8988T (cell line): ENCODE measurements at places on chromosomes 1 and 21.
A peak's percentile ranks its signal among the peaks of the same experiment; 100 is the strongest.

- DNase-seq, result no peak
Observed at GRCh38 chr1:67429011-67429527, 1.1 kb downstream of the SERBP1 start.

GRCh38 chr1:119771016-119771415 lies 2.3 kb upstream of the HMGCS2 start:
- no peak for DNase-seq

- DNase-seq, result no peak
Observed at GRCh38 chr1:25531082-25531461, 12.3 kb upstream of the LDLRAP1 start.

DNA sequence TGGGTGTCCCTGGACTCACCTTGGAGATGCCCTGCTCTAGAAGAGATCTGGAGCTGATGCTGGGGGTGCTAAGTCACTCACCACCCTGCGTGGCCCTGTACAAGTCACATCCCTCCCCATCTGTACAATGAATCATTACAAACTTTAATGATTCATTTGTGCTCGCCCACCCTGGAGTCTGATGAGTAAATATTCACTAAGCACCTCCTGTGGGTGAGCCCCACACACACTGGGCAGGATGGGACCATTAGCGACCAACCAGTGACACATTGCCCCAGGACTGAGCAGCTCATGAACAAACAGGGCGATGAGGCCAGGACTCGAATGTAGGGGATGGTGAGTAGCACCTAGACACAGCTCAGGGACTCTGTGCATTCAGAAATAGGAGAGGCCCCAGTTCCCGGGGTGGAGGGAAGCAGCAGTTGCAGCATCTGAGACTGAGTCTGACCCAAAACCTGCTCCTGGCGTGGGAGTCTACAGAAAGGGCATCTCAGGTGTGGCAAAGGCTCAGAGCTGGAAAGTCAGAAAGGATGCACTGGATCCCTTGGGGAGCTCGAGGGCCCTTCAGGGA lies 18.1 kb upstream of the PDZK1IP1 start:
- no peak for DNase-seq

DNA sequence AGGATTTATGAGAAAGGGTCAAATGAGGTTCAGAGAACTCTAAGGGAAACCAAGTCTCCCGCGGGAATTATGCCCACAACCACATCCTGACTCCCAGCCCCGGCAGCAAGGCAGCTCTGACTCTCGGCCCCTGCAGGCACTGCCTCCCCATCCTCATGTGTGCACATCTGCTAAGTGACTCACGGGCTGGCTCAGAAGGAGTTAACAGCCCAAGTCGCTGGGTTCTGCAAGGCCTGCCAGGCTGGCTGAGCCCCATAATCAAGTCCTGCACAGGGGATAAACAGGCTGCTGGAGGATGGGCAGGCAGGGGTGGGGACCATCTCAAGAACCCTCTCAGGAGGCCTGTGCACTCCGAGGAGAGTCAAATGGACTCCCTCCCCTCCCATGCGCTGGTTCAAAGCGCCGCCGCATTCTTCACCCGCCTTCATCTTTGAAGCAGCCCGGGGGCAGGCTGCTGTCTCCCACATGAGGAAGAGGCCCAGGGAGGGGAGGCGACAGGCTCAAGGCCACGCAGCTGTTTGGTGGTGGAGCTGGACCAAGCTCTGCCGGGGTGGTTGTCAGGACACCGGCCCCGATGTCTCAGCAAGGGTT lies 344.3 kb downstream of the MATN1 start:
- DNase-seq, result no peak

DNA sequence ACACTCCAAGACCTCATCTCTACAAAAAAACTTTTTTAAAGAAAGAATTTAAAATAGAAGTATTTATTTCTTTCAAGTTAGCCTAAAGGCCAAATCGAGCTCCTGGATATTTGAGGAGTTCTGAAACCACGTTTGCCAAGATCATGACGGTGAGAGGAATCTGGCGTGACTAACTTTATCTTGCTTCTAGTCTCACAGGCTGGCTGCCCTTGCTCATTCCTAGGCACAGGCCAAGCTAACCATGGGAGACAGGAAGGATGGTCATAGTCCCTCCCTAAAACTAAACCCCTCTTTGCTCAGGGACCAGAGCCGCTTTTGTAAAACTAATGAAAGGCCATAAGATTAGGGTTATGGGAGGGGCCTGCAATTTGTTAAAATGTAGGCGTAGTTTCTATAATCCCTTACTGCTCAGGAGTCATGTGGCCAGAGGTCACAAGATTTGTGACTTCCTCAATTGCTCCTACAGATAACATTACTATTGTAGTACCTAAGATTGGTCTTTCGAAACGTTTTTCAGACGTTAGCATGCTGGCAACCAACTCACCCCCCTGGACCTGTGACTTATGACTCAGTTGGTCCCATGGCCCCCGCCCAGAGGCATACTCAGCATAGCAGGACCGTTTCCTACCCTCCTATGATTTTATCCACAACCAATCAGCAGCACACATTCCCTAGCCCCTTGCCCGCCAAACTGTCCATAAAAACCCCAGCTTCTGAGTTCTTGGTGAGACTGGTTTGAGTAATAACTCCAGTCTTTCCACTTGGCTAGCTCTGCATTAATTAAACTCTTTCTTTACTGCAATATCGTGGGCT lies 425.0 kb downstream of the SMYD3 start:
- DNase-seq, result no peak

- no peak for DNase-seq
Observed at GRCh38 chr1:56444960-56445646, 134.3 kb downstream of the PLPP3 start.

- no peak for DNase-seq
Observed at GRCh38 chr1:7418442-7419080, 352.5 kb upstream of the VAMP3 start.

DNA sequence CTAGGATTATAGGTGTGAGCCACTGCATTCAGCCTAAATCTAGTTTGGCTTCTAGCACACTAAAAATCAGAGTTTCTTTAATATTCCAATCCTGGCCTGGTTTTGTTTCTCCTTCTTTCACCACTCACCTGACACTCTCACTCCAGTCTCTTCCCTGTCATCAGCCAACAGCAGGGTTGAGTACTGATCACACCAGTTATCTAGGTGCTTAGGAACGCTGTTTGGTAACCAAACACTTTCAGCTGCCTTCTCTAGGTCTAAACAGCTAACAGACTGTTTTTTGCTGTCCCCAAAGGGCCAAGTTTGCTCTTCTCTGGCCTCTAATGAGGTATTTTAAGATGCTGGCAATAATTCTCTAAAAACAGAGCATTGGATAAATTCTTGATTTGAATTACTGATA lies 17.7 kb upstream of the FRRS1 start:
- no peak for DNase-seq

DNA sequence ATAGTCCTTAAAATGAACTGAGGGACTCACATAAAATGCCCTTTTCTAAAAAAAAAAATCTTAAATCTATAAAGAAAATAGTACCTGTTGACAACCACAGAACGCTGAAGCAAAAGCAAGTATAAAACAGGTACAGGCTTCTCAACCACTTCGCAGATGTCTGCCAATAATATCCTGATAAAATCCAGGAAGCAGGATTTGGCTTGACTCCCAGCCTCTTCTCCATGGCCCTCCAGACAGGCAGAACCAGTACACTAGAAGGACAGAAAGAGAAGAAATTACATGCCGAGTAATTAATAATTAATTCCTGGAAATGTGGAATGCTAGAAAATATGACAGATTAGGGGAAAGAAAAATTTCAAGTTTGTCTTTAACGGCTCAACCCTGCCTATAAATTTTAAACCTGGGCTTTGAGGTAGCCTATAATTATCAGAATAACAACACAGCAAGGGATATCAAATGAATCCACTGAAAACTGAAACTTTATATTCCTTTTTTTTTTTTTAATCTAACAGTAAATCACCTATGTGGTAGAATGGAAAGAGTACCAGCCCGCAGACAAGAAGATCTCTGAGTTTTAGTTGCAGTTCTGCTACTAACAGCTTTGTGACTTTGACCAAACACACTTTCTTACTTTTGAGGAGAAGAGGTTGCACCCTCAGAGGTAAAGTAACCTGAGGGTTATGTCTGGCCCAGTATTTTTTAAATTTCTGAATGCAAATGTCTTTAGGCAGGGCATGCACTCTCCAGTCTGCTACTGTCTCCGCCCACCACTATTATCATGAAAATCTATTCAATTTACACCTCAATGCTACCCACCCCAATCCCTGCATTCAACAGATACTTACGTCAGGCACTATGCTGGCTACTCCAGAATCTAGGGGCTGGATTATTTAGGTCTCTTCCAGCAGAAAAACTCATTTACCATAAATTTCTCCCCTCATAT lies 2.7 kb downstream of the KIAA0319L start:
- no peak for DNase-seq

DNA sequence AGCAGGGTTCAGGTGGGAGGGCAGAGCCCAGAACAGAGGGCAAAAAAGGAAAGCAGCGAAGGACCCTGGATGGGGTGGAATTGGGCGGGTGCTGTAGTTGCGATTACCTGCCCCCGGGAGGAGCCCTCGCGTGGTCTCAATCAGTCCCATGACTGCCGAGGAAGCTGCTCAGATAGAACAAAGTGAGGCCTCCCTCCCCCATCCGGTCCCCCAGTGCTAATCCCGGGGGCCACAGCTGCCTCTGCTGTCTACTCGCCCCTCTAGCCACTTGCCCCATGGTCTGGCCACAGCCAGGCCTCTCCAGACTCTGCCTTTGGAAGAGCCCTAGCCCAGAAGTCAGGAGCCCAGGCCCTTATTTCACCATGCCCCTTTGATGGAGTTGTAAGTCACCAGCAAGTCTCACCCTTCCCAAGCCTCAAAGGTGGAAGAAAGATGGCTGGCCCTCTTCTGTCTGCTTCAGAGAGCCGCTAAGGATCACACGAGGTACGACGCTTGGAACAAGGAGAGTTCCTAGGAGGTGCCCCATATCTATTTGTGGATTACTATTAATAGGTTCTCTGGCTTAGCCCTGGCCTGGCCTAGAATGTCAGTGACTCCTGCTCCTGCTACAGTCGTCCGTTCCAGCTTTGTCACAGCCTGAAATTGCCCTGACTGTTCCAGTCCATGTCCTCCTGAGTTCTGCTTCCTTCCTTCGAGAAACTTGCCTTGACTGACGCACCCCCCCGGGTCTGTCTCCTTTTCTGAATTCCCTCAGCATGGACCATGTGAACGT lies 16.4 kb downstream of the ECHDC2 start:
- peak; percentile 50 for DNase-seq

- no peak for DNase-seq
Observed at GRCh38 chr1:30764939-30765555, 7.5 kb upstream of the LAPTM5 start.

DNA sequence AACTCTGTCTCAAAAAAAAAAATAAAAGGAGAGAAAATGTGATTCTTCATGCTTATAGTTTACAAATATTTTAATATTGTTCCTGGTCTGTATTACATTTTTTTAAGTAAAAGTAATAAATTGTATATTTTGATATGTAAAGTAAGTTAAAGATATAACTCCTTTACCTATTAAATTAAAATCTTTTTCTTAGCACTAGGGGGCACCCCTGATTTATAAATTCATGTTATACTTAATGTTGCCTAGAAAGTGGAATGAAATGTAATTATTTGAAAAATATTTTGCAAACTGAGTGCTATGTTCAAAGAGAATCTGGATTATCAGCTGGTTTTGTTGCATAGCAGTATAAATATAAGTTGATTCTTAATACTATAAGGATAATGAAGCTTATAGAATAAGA lies 49.2 kb downstream of the RALGPS2 start:
- no peak for DNase-seq

GRCh38 chr1:55259911-55260609 lies 44.9 kb upstream of the USP24 start:
- no peak for DNase-seq

- DNase-seq, result no peak
Observed at GRCh38 chr1:80633947-80634706, 1166.6 kb upstream of the ADGRL2 start.

DNA sequence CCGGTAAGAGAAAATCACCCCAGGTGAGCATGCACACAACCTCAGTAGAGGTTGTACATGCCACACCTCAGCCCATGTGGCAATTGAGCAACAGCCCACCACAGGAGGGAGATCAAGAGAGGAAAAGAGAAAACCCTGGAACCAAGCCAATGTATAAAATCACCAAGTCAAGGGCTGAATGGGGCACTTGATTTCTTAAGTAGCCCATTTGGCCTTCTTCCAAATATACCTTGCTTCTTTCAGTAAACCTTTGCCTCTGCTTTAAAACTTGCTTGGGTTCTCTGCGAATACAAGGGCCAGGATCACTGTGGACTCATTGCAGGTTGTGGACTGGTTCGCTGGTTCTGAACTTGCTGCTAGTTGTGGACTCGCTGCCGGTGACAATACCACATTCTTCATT lies 1814.0 kb downstream of the PLA2G4A start:
- no peak for DNase-seq

DNA sequence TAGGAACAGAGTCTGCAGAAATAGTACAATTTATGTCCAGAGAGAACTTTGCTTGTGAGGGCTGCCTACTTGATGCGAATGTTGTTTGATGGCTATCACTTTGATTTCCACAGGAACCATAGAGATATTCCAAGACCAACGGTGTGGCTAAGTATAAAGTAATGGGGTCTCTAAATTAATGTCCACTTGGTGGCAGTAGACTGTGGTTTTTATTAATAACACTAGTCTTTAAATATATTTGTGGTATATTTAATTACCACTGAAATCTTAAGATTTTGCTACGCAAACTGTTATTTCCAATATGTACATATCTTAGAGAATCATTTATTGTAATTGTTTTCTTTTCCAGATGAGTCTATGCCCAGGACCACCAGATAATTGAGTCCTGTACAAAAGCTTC lies 647.9 kb downstream of the PLA2G4A start:
- no peak for DNase-seq

GRCh38 chr1:109573785-109574184 lies 25.4 kb downstream of the GNAI3 start:
- no peak for DNase-seq

- DNase-seq, result no peak
Observed at GRCh38 chr1:94955767-94956632, 29.1 kb upstream of the CNN3 start.

DNA sequence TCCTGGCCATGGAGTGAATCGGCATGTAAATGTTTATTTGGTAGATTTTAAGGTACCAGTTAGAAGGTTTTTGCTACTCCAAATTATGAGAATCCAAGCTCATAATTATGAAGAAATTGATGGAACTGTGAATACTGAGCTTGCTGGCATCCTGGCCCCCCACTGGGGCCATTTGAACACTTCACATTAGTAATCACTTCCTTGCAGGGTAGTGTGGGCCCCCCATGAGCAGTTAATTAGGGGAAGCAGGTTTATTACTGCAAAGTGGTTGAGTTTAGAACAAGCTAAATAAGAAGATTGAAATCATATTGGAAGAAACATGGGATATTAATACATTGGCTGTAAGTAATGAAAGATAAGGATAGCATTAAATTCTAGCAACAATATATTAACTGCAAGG lies 86.7 kb downstream of the S1PR1 start:
- DNase-seq, result no peak

GRCh38 chr21:26447932-26448475 lies 125.1 kb downstream of the CYYR1 start:
- no peak for DNase-seq

- DNase-seq, result no peak
Observed at GRCh38 chr21:41801321-41802197, 34.7 kb upstream of the RIPK4 start.
